ENCODE measurements at places on chromosomes 4 and X. TPM values are rescaled to one million over a fixed set of nuclear protein-coding genes. Genes with fewer than 3 reads are reported as not detected.
A peak's percentile ranks its signal among the peaks of the same experiment; 100 is the strongest.

GRCh38 chr4:86178211-86178610, 181.6 kb downstream of the MAPK10 start:
- DNase-seq = no peak

GRCh38 chrX:39730662-39731329, 367.0 kb downstream of the BCOR start:
- peak; percentile 67 for DNase-seq

- no peak for DNase-seq
Observed at GRCh38 chrX:41779030-41779564, 55.1 kb downstream of the GPR82 start.

DNA sequence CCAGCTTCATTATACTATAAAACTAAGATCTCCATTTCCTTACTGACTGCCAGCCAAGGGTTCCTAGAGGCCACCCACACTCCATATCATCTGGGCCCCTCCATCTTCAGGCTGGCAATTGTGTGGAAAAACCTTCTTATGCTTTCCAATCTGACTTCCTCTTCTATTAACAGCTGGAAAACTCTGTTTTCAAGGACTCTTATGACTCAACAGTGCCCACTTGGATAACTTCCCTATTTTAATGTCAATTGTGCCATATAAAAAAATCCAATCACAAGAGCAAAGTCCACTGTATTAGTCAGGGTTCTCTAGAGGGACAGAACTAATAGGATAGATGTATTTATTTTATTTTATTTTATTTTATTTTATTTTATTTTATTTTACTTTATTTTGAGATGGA, 41.0 kb upstream of the CPEB2 start:
- DNase-seq = no peak

- no peak for DNase-seq
Observed at GRCh38 chr4:26163425-26164362, 157.1 kb upstream of the RBPJ start.

DNA sequence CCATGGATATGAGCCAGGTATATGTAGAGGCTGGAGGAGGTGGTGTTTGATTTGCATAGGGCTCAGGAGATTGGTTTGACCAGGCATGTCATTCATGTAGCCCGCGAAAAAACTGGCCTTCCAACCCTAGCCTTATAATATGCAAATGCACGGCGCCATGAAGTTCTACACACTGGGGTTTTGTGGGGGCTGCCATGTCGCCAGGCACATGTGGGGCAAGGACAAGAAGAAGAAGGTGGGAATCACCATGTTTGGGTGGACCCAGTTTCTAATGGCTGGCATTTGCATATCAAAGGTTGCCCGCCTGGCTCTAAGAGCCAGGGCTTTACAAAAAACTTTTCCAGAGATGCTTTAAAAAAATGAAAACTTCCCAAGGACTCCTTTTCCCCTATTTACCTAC, 1251.0 kb downstream of the PCDH18 start:
- no peak for DNase-seq

- DNase-seq = no peak
Observed at GRCh38 chr4:159045321-159045720, 57.6 kb upstream of the RAPGEF2 start.

- DNase-seq = no peak
Observed at GRCh38 chrX:135194684-135195083, 23.5 kb upstream of the CT55 start.

DNA sequence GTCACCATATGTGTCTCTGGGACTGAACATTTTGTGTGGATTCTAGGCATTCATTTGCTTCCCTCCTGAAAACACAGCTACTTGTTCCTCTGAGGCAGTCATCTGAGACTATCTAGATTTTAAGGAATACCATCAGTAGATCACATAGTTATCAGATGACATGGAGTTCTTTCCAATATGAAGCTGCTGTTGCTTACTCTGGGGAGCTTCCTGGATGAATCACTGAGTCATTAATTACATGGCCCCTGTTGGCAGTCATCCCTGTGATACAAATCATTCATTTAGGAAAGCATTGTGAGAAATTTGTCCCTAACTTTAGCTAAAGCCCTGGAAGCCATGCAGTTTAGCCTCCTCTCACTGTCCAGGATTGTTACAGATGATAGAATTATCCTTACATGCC, 98.2 kb upstream of the ARSJ start:
- no peak for DNase-seq

DNA sequence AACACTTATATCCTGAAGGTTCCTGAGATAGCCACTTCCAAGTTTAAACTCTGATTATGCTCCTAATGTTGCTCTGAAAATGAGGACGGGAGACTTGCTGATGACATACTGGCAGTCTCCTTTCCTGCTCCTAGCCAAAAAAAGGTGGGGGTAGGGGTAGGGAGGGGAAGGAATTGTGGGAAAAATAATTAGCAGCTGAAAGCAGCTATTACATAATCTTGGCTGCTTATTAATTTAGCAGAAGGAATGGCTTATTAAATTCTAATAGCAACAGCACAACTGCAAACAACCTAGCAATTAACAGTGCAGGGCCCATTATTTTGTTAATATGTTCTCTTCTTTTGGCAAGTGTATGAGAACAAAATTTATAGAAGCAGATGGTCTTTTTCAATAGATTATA, 2.0 kb upstream of the AP1S2 start:
- DNase-seq = no peak

GRCh38 chr4:76782837-76783236, 115.1 kb downstream of the SOWAHB start:
- DNase-seq = no peak

GRCh38 chrX:132071254-132071653, 48.2 kb downstream of the STK26 start:
- no peak for DNase-seq

GRCh38 chr4:55125087-55125721, at the start of gene KDR:
Gene KDR, minus strand, starts transcription at chr4:55125595. Its CDS starts 302 bp downstream, at chr4:55125293.
- DNase-seq = peak; percentile 75

- DNase-seq = no peak
Observed at GRCh38 chrX:102085706-102086105, 39.8 kb upstream of the TCEAL2 start.

GRCh38 chrX:33086886-33087285, 124.5 kb downstream of the DMD start:
- no peak for DNase-seq

DNA sequence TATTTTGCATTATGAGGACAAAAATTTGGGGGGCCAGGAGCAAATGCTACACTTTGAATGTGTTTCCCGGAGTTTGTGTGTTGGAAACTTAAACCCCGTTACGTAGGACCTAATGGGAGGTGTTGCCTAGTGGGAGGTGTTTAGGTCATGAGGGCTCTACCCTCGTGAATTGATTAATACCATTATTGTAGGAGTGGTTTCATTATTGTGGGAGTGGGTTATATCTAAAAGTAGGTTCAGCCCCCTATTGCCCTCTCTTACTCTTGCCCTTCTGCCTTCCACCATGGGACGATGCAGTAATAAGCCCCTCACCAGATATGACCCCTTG, 15.5 kb downstream of the UBA6 start:
- no peak for DNase-seq

GRCh38 chr4:180423712-180424057, 1819.5 kb upstream of the TENM3 start:
- no peak for DNase-seq

GRCh38 chr4:174281182-174281737, 2.2 kb downstream of the FBXO8 start:
- DNase-seq = no peak

- peak; percentile 60 for DNase-seq
Observed at GRCh38 chr4:30720661-30721184, 554 bp downstream of the PCDH7 start.

DNA sequence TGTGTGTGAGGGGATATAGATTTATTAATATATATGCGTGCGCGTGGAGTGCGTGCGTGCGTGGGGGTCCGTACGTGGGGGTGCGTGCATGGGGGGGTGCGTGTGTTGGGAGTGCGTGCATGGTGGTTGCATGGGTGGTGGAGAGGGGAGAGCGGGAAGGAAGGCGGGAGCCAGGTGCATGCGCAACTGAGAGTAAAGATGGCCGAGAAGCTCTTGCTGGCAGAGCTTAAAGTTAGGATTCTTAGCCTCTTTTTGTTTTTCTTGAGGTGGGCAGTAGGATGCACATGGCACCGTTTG, 45.8 kb downstream of the TEX13B start:
- DNase-seq = no peak

GRCh38 chr4:74308215-74308614, at the start of gene EPGN:
Gene EPGN, plus strand, starts transcription at chr4:74308470. Its CDS starts 64 bp downstream, at chr4:74308534.
- no peak for DNase-seq

DNA sequence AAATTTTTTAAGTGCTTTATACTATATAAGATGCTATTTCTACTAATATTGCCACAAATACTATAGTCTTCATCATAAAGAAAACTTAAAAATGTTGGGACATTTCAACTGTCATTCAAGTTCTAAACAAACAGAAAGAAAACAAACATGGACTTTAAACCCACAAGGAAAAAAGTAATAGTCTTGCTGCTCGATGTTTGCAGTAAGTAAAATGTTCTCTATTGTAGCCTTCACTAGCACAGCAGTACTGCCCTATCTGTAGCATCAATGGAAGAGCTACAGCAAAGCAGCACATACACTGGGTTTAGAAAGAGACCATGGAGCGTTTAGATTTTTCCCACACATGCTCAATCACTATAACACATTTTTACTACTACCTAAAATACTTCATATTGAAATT, 146.8 kb downstream of the KLHL13 start:
- no peak for DNase-seq

DNA sequence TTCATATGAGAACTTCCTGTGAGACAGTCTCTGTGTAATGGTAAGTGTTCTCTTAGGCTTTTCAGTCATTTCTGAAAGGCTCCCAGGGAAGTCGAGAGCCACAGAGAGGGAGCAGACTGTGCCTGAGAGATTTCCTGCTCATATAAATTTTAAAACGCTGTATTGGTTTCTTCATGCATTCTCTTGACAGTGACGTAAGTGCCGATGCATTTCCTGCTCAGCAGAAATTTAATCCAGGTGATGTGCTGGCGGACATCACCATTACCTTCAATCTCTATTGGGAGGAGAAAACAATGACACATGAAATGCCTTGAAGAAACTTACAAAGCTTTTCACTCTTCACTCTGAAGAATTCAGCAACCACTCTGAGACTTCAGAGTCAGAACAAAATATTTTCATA, 383.6 kb downstream of the BMPR1B start:
- no peak for DNase-seq

- no peak for DNase-seq
Observed at GRCh38 chr4:138553001-138553845, 311.1 kb upstream of the SLC7A11 start.

DNA sequence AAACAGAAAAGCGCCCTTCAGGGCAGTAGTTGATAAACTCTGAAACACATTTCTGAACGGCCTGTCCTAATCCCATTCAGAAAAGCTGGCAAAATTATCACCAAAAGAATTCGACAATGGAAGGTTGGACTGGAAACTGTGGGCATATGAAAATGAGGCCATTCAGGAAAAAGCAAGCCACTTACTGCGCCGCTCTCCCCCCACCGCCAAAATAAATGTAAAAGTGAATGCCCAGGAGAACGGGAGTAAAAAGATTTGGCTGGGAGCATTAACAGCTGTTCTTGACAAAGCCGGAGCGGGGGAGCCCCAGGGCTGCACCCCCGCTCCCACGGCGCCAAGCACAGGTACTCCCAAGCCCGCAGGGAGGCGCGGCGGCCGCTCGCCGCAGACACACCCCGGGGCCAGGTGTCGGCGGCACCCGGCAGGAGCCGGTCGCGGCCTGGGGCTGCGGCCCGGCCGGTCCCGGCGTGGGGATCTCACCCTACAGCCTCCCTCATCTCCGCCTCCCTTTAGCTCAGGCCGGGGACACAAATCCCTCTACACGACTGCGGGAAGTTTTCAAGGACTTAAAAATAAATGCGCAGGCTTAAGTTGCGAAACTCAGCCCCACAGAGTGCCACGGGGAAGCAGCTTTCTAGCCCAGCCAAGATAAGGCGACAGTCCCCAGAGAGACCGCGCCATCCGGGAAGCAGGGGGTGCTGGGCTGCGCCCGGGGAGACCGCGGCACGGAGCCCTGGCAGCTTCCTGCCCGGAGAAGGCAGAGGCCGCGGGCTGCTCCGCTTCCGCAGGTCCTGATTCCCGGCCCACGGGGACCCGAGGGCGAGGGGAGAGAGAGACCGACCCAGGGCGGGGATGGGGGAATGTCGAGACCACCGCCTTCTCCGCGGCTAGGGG, 593 bp downstream of the SH3RF1 start:
- peak; percentile 65 for DNase-seq

DNA sequence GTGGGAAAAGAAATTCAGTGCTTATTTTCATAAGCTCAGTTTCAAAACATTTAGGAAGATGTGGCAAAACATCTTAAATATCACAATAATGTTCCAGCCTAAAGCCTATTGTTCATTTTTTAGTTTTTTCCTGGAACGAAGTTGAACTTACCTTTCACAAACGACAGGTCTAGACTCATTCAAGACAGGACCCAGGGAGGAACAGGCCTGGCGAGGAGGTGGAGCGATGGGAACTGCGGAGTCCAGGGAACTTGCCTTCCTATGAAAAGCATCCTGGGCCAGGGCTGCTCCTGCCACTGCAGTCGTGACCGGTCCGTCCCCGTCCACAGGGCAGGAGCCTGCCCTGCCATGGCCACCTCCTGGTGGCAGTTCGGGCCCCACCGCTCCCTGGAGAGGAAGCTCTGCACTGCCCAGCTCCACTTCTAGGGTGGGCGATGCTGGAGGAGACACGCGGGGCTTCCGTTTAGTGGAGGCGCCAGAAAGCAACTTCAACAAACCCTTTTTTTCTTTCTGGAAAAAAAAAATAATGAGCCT, 96.7 kb upstream of the CBR4 start:
- no peak for DNase-seq

GRCh38 chr4:52555356-52555716, 103.8 kb downstream of the USP46 start:
- DNase-seq = no peak

DNA sequence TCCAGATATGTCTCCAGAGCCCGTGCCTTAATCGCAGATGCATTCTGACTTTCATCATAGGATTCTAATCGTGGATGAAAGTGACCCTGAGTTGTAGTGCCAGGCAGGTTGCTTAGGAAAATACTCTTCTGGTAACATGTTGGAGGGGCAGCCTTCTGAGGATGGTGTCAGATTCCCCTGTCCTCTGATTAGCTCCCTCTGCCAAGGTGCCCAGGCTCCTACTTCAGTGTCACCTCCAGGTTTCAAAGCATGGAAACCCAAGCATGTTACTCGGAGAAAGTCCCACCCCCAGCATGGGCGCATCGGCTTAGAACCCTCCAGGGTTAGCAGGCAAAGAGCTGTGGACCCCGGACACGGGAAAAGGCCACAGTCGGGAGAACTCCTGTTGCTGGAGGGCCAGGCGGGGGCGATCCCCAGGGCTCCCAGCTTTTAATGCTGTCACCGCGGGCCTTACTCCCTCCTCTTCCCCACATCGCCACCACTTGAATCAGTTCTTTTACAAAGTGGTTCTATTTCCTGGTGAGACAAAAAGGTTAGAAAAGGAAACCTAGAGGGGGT, 44.5 kb downstream of the TRIM2 start:
- DNase-seq = no peak

RRH gene
- total RNA-seq = 0.29 TPM

DGAT2L6 gene
- not detected for total RNA-seq

SNCA gene
- total RNA-seq = 15.2 TPM

UGT2B17 gene
- not detected for total RNA-seq

MCF2 gene
- 1.2 TPM for total RNA-seq

SSX2B gene
- not detected for total RNA-seq

TCEAL1 gene
- 7.7 TPM for total RNA-seq

FATE1 gene
- not detected for total RNA-seq

TKTL2 gene
- total RNA-seq = not detected

AFP gene
- not detected for total RNA-seq

CT45A2 gene
- total RNA-seq = not detected

ADGRG2 gene
- total RNA-seq = 0.39 TPM

HTN1 gene
- total RNA-seq = not detected

CPEB2 gene
- 52.6 TPM for total RNA-seq

CSAG3 gene
- total RNA-seq = 7.4 TPM

ADH7 gene
- total RNA-seq = not detected

SPIN2A gene
- total RNA-seq = 1.5 TPM

ATP1B4 gene
- not detected for total RNA-seq
